ENCODE measurements at places on chromosomes 5 and 9.

DNA sequence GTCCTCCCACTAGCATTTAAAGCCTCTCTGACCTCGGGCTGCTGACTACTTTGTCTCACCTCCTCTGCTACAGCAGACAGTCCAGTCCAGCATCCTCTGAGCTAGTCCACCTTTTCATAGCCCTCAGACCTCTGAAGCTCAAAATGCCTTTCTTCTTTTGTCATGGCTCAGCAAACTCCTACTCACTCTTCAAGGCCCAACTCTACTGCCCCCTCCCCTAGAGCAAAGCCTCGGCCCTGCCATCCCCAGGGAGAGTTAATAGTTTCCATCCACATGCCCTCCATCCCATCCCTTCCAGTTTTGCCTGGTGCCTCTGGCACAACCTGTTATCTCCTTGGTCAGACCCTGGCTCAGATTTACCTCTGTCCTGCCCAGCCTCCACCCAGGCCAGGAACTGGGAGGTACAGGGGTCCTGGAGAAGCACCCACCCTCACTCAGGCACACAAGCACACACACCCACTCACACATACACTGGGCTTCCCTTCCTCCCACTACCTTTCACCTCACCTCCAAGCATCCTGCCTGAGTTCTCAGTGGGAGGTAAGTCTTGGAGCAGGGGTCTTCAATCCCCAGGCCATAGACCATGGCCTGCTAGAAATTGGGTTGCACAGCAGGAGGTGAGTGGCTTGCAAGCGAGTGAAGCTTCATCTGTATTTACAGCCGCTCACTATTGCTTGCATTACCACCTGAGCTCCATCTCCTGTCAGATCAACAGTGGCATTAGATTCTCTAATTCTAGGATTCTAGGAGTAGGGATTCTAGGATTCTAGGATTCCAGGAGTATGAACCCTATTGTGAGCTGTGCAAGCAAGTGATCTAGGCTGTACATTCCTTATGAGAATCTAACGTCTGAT is 18.1 kb downstream of the PDLIM4 start:
- no peak for DNase-seq

DNA sequence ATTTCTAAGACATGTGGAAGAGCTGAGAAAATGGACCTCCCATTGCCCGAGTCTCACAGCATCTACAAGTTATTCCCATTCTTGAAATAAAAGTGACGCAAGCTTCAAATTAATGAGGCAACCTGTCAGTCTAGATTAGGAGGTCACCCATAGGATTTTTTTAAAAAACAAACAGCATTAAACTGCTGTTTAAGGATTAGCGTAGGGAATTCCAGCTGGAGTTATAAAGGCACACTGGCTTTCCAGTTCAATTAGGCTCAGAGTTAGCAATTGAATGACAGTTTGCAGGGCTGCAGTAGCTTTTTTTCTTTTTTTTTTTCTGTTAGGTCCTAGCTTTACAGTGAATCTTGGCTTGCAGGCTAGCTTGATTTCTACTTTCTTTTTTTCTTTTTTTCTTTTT is 16.2 kb downstream of the PRKACG start:
- DNase-seq = no peak

GRCh38 chr9:35370241-35370640 is 119.7 kb upstream of the RUSC2 start:
- no peak for DNase-seq

DNA sequence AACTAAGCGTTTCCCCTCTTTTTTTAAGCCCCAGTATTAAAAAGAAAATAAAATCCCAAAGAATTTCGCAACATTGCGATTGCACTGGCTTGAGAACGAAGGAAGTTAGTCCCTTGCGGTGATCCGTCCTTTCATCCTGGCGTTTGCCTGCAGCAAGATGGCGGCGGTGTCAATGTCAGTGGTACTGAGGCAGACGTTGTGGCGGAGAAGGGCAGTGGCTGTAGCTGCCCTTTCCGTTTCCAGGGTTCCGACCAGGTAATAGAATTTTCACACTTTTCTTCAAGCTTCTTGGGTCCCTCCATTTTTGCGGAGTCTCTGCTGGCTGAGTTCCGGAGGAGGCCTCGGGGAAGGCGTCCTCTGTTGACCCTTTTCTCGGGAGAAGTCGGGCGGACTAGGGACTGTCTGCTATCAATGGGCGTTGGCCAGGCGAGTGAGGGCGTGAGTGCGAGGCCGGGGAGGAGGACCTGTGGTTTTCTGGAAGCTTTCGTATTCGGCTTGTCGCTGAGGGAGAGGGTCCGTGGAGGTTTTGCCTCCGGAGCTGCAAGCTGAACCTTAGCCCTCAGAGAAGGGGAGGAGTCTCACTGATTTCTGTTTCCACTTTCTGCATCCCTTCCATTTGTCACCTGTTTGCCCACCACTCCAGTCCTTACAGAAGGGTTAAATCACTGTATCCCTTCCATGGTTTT is at the start of gene NDUFS4:
TSS of gene NDUFS4 (plus strand) at position 134 of the 686 bp plus-strand sequence. CDS start at position 158, 24 bp downstream.
- DNase-seq = peak; percentile 94

- no peak for DNase-seq
Measured at GRCh38 chr9:129473523-129474244, 147.2 kb downstream of the C9orf50 start.

DNA sequence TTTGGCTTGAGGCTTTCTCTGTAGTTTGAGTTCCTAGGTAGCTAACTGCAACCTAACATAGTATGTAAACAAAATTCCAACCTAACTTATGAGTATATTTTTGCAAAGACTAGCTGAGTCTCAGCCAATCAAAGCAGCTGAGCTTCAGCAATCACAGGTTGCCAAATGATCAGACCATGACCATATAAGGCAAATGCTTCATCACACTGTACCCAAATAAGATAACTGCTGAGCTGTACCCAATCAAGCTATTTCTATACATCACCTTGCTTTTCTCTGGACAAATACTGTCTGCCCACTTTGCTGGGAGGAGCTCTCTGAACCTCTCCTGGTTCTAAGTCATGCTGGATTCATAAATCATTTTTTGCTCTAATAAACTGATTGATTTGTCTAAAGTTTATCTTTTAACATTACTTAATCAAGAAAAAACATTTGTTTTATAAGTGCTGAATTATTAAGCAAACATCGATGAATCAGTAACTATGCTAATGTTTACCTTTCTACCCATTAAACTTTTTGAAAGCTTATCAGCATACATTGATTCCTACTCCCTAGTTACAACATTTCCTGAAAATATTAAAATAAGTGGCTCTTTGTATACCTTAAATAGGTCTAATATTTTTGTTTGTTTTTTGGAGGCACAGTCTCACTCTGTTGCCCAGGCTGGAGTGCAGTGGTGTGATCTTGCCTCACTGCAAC is 129.7 kb upstream of the PCA3 start:
- DNase-seq = no peak

DNA sequence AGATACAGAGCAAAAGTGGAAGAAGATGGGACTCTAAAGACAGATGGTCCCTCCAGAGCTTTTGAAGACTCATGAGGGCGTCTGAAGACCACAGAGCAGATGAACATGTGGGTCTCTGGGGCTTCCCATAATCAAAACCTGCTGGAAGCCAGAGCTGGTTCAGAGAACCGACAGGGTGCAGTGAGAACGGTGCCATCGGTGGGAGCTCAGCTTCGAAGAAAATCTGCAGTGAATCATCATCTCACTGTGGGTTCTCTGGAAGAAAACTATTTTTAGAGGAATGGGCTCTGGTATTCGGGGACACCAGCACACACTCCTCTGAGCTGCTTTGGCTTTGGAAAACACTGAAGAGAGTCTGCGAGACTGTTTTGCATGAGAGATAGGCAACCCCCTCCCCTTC is 222.4 kb upstream of the PANK3 start:
- DNase-seq = no peak

DNA sequence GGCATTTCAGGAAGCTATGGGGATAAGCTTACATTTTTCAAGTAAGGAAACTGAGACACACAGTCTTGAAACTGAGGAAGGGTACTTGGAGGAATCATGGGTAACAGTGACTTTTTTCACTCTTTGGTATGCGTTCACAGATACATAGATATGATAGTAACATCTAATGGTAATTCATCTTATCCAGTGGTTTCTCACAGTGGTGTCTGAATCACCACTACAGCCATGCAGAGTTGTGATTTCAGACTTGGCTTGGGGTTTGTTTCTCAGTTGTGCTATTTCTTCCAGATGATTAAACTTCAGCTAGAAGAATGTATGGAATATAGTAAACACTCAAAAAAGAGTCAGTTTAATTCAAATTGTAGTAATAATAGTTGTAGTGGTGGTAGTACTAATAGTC is 239.1 kb upstream of the NUDT12 start:
- DNase-seq = no peak

GRCh38 chr5:176542135-176542595 is 5.0 kb upstream of the RNF44 start:
- DNase-seq = no peak

GRCh38 chr5:144209361-144209760 is 38.7 kb downstream of the KCTD16 start:
- DNase-seq = no peak

DNA sequence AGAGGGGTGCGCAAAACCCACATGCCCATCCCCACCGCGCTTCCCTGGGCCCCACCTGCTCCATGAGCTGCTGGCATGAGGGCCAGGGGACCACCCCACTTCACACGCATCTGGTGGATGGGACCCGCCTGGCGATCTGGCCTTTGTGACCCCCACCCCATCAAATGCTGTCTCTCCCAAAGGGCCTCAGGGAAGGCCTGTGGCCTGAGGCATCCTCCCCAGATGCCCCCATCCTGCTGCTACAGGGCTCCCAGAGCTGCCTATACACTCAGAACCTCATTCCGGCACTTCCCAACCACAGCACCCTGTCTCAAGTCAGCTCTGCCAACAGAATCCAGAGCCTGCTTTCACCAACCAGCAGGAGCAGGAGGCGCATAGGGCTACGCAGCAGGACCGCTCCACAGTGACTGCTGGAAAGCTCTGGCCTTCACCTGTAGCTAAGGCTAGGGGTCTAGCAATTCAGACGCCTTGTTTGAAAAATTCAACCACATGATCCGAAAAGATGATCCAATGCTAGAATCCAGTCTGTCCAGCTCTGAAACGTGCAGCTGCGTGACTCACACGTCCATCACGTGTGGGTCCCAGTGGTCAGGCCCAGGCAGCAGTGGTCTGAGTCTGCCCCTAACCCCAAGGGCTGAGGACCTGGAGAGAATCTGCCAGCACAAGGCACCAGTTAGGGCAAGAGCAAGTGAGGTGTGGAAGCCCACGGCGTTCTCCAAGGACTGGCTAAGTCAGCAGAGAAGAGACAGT is 1.4 kb upstream of the SNAPC4 start:
- no peak for DNase-seq

- DNase-seq = peak; percentile 96
Measured at GRCh38 chr5:142866563-142867275, 96.5 kb downstream of the ARHGAP26 start.
